ENCODE measurements at places on chromosomes 16 and 17. TPM values are rescaled to one million over a fixed set of nuclear protein-coding genes. Genes with fewer than 3 reads are reported as not detected.

GRCh38 chr16:86772671-86773353 lies 194.5 kb downstream of the FOXL1 start:
- H3K36me3 ChIP-seq: no peaks in the 10 kb centered on the region
- no peaks in the 10 kb centered on the region for H3K27me3 ChIP-seq
- no peak for DNase-seq
- H3K4me3 ChIP-seq: no peak overlapping the region
- H3K4me1 ChIP-seq: no peaks in the 10 kb centered on the region

Gene KLHL11
- 46.5 TPM for total RNA-seq

DNA sequence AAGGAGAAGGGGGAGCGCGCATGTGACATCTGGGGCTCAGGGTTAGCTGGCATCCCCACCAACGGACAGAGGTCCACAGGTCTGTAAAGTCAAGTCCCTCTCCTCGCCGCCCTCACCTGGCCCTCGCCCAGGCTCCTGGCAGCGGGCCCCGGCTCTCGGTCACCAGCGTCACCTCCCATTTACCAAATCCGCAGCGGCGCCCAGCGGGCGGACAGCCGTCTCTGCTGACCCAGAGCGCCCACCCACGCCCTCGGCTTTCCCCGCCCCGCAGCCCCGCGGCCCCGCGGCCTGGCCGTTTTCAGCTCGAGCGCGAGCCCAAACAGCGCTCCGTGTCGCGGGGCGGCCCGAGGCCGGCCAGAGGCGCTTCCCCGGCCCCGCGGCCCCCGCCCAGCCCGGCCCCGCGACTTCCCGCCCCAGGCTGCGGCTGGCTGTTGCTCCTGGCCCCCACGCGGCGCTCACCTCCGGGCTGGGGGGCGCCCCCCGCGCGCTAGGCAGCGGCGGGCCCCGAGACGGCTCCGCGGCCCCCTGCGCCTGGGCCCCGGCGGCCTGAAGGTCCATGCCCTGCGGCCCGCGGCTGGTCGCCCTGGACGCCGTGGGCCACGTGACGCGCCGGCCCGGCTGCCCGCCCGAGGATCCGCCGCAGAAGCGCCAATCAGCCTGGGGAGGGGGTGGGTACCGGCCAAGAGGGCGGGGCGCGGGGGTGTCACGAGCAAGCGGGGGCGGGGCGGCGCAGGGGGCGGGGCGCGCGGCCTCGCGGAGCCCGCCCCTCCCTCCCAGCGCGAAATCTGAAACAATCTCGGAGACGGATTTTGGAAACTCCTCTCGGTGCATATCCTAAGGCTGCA lies at the start of gene COPRS:
COPRS (minus strand) TSS at position 603 of the 845 bp plus-strand sequence; CDS start at position 558, 45 bp downstream.
- H3K4me1 ChIP-seq: peaks cover 16% of the 10 kb centered on the region
- peak; percentile 95 for DNase-seq
- peaks cover 17% of the 10 kb centered on the region for H3K36me3 ChIP-seq
- H3K4me3 ChIP-seq: peak within 1 kb of the TSS; percentile 57
- H3K27ac ChIP-seq: peak within 1 kb of the TSS; percentile 51

Gene TMED6
- total RNA-seq: 4.1 TPM

DNA sequence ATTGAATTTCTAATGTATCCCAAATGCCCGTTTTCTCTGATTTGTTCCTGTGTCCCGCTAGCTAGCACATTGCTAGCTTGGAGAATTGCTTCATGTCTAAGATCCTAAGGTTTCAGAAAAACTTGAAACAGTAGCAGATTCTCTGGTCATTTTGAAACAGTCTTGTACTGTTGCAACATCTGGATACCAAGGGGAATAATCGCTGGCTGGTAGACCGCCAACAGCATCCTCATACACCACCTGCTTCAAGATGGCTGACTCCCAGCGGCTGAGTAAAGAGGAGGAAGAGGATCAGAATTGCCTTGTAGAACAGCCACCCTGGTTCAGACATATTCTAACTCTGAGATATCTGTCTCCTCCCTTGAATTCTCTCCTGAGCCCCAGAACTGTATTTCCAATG lies 226.7 kb upstream of the ELAC2 start:
- no peak overlapping the region for H3K4me3 ChIP-seq
- H3K36me3 ChIP-seq: no peaks in the 10 kb centered on the region
- no peak for DNase-seq
- H3K4me1 ChIP-seq: no peaks in the 10 kb centered on the region

GRCh38 chr16:46607529-46607928 lies 13.7 kb downstream of the SHCBP1 start:
- no peak overlapping the region for H3K4me3 ChIP-seq
- no peaks in the 10 kb centered on the region for H3K36me3 ChIP-seq
- H3K27ac ChIP-seq: no peak overlapping the region
- H3K4me1 ChIP-seq: no peaks in the 10 kb centered on the region

DNA sequence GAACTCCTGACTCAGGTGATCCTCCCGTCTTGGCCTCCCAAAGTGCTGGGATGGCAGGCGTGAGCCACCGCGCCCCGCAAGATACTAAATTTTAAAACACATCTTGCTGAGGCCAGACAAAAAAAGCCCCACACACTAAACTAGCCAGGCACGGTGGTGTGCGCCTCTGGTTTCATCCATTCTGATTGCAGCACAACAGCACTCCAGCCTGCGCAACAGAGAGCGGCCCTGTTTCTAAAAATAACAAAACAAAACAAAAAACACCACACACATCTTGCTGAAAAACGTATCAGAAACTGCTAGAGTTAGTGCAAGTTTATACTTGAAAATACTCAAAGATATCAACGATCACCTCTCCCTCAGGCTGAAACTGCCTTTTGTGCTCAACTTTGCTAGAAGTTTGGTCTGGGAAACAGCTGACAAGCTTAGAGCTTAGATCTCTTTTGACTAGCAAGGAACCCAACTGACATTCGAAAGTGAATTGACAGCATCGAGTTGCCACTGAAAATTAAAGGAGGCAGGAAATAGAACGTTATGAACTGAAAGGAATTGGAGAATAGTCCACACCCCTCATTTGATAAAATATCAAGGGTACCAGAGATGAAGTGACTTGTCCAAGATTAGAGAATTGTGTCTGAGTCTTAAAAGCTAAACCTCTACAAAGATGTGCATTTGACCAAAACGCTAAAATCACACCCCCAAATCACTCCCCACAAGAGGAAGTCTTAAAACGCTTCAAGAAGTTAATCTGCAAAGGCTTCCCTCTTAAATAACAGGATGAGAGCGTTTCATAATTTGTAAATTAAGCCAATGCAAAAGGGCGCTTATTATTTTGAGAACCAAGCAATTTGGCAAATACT lies 908 bp downstream of the COG4 start:
- no peak overlapping the region for H3K27ac ChIP-seq
- H3K4me1 ChIP-seq: peaks cover 30% of the 10 kb centered on the region
- no peak for DNase-seq
- no peaks in the 10 kb centered on the region for H3K27me3 ChIP-seq

Gene KRTAP9-4
- not detected for total RNA-seq

Data from thyroid gland (tissue), 4 donors.